Activated CD4-positive, alpha-beta memory T cell treated with anti-CD3 and anti-CD28 coated beads for 36 hours (primary cell): ENCODE measurements at places on chromosomes 6 and 20. TPM values are rescaled to one million over a fixed set of nuclear protein-coding genes. Genes with fewer than 3 reads are reported as not detected.

GRCh38 chr6:19637010-19637409 is 200.2 kb upstream of the ID4 start:
- DNase-seq = no peak

DNA sequence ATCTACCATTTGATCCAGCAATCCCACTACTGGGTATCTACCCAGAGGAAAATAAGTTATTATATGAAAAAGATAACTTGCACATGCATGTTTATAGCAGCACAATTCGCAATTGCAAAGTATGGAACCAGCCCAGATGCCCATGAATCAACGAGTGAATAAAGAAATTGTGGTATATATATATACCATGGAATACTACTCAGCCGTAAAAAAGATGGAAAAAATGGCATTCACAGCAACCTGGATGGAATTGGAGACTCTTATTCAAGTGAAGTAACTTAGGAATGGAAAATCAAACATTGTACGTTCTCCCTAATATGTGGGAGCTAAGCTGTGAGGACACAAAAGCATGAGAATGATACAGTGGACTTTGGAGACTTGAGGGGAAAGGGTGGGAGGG is 100.0 kb upstream of the ADGRF4 start:
- DNase-seq = no peak

- DNase-seq = no peak
Measured at GRCh38 chr6:163285691-163286090, 128.8 kb upstream of the QKI start.

- no peak for DNase-seq
Measured at GRCh38 chr20:12243327-12243726, 325.6 kb downstream of the BTBD3 start.

The NOP56 gene
- total RNA-seq = 402 TPM

The EEF1A2 gene
- 1.1 TPM for total RNA-seq

The HLA-DRA gene
- 5.6 TPM for total RNA-seq
